ENCODE measurements at places on chromosomes 12 and 14.

DNA sequence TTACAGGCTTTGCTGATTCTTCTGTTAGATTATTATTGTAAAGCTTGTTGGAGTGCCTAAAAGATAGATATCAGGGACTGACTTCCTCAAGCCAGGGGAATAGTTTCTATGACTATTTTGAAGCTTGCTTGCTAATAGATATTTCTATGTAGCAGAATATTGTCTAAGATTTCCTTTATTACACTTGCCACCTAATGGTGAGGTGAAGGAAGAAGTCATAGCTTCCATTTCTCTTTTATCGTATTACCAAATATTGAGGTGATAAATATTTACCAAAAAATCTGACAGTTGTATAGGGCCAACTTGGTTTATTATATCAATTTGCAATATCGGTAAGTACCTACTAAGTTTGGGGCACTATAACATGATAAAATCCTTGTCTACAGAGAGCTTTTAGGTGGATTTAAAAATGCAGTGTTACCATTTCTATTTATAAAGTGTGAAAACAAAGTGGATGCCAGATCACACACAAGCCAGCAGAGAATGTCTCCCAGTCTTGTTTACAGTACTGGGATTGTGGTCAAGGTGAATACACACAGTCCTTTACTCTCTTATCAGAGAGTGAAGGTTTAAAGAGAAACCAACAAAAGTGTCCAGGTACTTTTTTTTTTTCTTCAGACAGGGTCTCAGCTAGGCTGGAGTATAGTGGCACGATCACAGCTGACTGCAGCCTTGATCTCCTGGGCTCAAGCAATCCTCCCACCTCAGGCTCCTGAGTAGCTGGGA, 137.9 kb downstream of the IGF1 start:
- DNase-seq: no peak

GRCh38 chr12:105477873-105478272, 147.4 kb downstream of the C12orf75 start:
- no peak for DNase-seq

- no peak for DNase-seq
Observed at GRCh38 chr12:73362666-73363065, 1090.5 kb downstream of the TRHDE start.

- DNase-seq: no peak
Observed at GRCh38 chr12:126558219-126558618, 1493.0 kb downstream of the AACS start.

DNA sequence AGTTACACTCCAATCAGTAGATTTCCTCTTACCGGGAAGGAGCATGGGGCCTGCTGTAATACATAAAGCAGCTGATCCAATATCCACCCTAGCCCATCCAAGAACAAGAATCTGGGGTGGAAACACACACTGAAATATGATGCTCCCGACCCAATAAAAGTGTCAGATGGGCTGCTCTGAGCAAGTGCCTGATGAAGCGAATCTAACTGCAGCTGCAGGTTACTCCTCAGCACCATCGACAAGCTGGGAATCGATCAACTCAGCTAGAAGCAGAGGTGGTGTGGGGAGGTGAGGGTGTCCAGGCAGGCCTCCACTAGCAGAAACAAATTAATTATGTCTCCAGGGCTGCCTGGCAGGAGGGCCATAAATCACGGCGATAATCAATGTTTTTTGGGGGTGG, 64.0 kb upstream of the WSCD2 start:
- no peak for DNase-seq

DNA sequence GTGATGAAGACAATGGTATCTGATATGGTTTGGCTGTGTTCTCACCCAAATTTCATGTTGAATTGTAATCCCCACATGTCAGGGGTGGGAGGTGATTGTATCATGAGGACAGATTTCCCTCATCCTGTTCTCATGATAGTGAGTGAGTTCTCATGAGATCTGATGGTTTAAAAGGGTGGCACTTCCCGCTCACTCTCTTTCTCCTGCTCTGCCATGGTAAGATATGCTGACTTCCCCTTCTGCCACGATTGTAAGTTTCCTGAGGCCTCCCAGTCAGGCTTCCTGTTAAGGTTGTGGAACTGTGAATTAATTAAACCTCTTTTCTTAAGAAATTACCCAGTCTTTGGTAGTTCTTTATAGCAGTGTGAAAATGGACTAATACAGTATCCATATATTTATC, 25.6 kb upstream of the PTHLH start:
- no peak for DNase-seq

DNA sequence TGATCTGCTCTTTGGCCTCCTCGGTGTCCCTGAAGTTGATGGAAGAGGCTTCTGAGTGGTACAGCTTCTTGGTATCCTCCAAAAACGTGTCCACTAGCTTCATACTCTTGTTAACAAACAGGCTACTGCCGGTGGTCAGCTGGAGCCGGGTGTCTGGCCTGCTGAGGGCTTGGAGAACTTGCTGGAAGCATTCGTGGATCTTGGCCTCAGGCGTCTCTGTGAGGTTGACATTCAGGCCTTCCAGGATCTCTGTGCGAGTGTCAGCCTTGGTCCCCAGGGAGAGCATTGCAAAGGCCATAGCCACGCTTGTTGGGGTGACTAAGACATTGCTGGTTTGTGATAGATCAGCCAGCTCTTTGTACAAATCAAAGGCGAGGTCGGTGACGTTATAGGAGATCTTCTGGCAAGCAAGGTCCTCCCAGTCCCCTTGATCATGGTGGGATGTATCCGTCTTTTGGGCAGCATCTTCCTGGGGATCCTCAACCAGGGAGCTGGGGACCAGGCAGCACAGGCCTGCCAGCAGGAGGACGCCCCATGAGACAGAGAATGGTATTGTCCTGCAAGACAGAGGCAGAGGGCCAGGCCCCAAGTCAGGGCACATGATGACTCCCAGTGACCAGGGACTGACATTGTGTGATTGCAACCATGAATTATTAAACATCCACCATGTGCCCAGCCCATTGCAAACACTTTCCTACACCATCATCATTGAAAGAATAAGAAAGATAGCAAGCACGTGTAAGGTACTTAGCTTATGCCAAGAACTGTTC, 22.1 kb downstream of the SERPINA1 start:
- DNase-seq: no peak

GRCh38 chr12:64729909-64730587, 29.2 kb downstream of the GNS start:
- no peak for DNase-seq

DNA sequence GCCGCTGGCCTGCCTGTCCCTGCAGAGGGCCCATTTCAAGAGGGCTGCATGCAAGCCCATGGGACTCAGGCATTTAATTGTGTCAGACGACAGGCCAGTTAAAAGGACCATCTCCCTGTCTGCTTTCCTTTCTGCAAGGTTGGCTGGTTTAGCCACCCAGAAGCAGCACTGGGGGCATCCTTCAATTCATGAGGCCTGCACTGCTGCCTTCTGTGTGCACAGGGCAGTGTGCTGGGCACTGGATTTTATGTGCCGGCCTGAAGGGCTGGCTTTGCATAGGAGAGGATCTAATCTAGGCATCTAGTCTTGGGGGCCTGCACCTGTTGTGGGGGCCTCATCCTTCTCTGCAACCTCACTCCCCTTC, 114.1 kb upstream of the FKBP4 start:
- no peak for DNase-seq
